WERI-Rb-1 (cell line): ENCODE measurements at places on chromosomes 7 and 10.

GRCh38 chr7:50213622-50214017 lies 90.9 kb upstream of the IKZF1 start:
- no peak for DNase-seq

DNA sequence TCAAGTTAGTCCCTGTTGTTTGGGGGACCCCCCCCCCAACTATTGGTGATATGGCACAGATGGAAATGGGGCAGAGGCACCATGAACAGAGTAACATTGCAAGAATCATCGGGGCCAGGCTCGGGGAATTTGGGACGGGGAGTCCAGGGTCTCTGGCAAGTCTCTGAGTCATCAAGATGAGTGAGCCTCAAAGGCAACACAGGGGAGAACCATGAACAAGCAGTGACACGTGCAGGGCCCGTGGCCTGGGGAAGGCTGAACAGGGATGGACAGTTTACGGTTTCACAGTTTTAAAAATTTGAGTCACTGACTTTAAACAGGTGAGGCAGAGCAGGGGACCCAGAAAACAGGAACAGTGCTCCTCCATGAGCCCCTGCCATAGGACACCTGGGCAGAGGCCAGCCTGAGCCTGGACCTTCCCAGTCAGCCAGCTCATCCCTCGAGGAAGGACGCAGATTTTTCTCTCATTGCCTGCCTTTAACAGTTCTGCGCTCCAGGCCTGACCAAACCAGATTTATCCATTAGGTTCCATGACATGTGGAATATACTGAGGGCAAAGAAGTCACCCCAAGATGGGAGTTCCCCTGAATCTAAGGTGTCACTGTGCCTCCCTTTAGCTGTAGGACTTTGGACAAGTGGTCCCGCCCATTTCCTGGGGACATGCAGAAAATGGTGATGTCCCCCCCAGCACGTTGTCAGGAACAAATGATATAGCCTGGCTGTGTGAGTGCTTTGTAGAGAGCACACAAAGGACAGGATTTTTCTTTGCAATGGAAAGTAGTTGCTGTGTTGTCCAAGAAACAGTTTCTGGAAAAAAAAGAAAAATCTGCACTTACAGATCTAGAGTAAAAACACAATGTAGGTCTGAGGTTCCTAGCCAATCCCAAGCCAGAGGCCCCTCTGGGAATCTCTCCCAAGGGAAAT lies 23.8 kb downstream of the CHST15 start:
- DNase-seq = no peak

DNA sequence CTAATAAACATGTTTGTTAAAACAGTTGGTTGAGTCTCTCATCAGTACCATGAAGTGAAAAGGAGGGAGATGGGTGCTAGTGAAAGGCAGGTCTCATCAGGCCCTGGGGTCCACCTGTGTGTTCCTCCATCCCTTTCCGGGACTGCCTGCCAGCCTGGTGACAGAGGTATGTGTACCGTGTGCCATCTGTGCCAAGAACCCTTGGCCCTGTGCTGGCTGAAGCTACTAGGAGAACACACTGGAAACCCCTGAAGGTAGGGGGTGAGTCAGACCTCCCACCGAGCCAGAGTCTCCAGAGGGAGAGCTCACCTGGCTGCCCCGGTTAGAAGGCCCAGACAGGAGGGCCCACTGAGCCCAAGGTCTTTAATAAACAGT lies 2.3 kb downstream of the DDIT4 start:
- DNase-seq = no peak

- DNase-seq = no peak
These were observed 382.6 kb downstream of the IPMK start for GRCh38 chr10:57884965-57885617.
